ENCODE measurements at places on chromosomes 6 and 20. TPM values are rescaled to one million over a fixed set of nuclear protein-coding genes. Genes with fewer than 3 reads are reported as not detected.

The GPX5 gene
- total RNA-seq, result not detected

The STX11 gene
- 2.9 TPM for total RNA-seq

DNA sequence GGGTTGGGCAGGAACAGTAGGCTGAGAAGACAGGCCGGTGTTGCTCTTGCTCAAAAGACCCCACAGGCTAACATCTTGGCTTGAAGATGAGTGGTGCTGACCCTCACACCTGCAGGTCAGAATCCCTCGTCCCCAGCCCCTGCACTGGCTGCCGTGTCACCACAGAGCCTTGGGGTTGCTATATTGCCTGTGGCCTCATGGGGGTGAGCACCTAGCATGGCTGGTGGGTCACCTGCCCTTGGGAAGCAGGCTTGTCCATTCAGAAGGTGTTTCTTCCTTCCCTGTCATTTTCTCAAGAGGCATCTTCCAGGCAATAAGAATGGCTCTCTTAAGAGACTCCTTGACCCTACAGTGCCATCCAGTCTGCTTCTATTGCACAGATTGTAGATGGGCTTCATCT, 7.7 kb downstream of the SLC22A16 start:
- no peaks in the 10 kb centered on the region for H3K4me1 ChIP-seq
- no peak overlapping the region for H3K27ac ChIP-seq
- no peak overlapping the region for H3K4me3 ChIP-seq
- DNase-seq, result no peak
- no peaks in the 10 kb centered on the region for H3K27me3 ChIP-seq

DNA sequence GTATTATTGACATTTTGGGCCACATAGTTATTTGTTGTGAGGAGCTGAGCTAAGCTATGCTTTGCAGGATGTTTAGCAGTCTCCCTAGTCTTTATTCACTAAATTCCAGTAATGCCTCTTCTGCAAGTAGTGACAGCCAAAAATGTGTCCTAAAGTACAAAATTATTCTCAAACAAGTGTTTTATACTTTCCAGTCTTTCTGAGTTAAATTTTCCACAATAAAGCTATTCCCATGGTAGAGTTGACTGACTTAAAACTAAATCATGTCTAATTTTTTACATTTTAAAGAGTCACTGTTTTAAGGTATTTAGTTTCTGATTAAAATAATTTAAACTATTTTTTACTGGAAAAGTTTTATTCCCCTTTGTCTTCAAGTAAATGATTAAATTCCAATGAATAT, 717.8 kb upstream of the HS3ST5 start:
- H3K36me3 ChIP-seq, result no peaks in the 10 kb centered on the region
- no peak overlapping the region for H3K4me3 ChIP-seq
- DNase-seq, result no peak
- no peaks in the 10 kb centered on the region for H3K4me1 ChIP-seq
- no peaks in the 10 kb centered on the region for H3K27me3 ChIP-seq
- no peak overlapping the region for H3K27ac ChIP-seq

DNA sequence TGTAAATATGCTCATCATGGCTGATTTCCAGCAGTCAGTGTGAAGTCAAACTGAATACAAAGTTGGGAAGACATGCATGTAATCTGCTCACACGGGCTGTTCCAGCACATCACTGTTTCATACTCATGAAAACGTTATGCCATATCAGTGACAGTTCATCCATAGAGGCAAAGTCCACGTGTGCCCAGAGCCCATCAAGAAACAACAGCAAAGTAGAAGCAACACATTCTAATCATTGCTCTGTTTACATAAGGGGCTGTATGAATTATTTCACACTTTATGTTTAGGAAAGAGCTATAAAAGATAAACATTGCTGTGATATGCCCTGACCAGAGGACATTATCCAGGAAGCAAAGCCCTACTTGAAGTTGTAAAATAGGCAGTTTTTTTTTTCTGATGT, 157.0 kb upstream of the ENPP5 start:
- DNase-seq, result no peak
- peaks cover 6% of the 10 kb centered on the region for H3K4me1 ChIP-seq
- no peaks in the 10 kb centered on the region for H3K36me3 ChIP-seq
- no peak overlapping the region for H3K27ac ChIP-seq
- no peaks in the 10 kb centered on the region for H3K27me3 ChIP-seq

All from uterus (tissue), 4 donors.